ENCODE measurements at places on chromosomes 12 and 14.

- DNase-seq: peak; percentile 45
These were observed 1202.3 kb downstream of the BCL11B start for GRCh38 chr14:98069712-98070171.

- no peak for DNase-seq
These were observed 8.9 kb downstream of the CDKN1B start for GRCh38 chr12:12725956-12726554.

DNA sequence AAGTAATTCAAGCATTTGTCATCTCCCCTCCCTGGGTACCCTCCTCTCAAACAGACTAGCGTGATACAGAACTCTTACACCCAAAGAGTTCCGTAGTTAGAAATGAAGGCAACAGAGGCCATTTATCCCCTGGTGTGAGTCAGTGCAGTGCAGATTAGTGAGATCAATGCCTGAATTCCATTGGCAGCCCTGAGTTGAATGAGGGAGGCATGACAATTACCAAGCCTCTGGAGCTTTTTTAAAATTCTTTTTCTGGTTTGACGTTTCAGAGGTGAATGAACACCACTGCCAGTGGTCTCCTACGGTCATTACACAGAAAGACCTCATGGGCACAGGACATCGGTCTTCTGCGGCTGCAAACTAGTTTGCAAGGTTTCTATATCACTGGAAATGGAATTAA, 94.4 kb downstream of the PRIMA1 start:
- DNase-seq: no peak

DNA sequence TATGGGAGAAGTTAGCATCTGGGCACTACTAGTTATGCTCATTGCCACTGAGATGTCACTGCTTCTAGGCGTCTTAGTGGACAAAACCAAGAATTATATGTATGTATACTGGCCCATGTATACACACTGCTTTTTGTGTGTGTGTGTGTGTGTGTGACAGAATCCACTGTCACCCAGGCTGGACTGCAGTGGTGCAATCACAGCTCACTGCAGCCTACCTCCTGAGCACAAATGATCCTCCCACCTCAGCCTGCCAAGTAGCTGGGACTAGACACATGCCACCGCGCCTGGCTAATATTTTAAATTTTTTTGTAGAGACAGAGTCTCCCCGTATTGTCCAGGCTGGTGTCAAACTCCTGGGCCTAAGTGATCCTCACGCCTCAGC, 25.2 kb downstream of the LIMA1 start:
- DNase-seq: no peak

GRCh38 chr12:10716704-10717315, 6.3 kb downstream of the YBX3 start:
- peak; percentile 61 for DNase-seq

DNA sequence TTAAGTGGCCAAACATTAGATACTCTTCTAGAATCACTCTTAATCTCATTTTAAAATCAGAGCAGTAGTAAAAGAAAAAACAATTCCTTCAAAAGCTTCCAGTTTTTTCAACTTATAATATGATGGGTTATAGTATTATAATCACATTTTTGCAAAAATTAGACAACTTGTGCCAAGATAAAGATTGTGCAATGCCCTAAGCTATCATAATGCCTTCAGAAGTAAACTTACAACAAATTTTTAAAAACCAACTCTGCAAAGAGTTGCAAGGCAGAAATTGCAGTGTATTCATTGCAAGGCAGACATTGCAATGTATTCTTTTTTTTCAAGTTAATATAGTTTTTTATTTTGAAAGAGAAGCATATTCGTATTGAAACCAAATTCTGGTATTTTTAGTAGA, 47.2 kb upstream of the KITLG start:
- no peak for DNase-seq

DNA sequence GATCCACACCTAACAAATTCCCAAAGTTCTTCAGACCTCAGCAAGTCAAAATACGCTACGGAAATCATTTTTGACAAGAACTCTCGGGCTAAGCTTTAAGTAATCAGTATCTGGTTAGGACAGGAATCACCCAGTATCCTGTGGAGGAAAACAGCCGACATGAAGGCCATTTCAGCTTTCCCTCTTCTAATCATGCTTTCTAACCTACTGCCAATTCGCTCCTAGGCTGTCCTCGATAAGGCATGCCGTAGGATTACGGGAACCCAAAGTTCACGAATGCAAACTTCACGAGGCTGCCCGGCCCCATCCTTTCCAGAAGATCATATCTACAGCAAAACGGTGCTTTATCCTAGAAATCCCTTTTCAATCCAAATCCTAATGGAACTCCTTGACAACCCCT, 81.8 kb upstream of the PTPRB start:
- DNase-seq: peak; percentile 5

GRCh38 chr12:82848845-82849244, 162.1 kb downstream of the TMTC2 start:
- DNase-seq: no peak

Measured in eye (tissue), 1 donor.